AG20443 (cell line): ENCODE measurements at places on chromosomes 16 and 17.

GRCh38 chr17:61353615-61354014 is 46.0 kb upstream of the TBX2 start:
- no peak for DNase-seq

DNA sequence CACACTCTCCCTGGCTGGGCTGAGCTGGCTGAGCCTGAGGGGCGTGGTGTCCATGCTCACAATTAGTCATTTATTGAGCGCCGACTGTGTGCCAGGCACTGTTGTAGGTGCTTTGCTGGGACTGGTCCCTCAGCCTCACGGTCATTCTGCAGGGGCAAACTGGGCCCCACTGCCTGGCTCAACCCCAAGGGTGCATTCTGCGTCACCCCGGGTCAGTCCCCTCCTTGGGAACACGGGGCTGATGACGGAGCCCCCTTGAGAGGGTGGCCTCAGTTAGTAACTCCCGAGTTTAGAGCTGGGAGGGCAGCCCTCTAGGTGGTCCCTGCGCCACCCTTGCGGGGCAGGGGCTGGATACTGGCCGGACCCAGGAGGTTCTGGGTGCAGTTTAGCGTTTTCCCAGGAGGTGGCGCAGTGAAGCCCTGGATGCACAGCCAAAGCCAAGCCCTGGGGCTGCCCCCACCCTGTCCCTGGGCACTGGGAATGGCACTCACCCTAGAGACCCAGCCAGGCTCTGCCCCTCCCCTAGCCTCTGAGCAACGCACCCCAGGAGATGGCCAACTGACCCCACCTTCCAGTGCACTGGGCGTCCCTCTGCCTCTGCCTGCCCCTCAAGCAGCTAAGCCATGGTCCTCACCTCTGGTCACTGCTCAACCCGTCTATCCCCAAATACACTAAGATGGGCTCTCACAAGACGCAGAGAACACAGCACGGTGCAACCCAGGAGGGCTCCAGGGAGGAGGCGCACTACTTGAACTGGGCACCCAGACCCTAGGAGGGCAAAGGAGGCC is 243.2 kb upstream of the GSE1 start:
- DNase-seq, result peak; percentile 83

- DNase-seq, result no peak
Measured at GRCh38 chr16:28081391-28081968, 18.0 kb upstream of the GSG1L start.

DNA sequence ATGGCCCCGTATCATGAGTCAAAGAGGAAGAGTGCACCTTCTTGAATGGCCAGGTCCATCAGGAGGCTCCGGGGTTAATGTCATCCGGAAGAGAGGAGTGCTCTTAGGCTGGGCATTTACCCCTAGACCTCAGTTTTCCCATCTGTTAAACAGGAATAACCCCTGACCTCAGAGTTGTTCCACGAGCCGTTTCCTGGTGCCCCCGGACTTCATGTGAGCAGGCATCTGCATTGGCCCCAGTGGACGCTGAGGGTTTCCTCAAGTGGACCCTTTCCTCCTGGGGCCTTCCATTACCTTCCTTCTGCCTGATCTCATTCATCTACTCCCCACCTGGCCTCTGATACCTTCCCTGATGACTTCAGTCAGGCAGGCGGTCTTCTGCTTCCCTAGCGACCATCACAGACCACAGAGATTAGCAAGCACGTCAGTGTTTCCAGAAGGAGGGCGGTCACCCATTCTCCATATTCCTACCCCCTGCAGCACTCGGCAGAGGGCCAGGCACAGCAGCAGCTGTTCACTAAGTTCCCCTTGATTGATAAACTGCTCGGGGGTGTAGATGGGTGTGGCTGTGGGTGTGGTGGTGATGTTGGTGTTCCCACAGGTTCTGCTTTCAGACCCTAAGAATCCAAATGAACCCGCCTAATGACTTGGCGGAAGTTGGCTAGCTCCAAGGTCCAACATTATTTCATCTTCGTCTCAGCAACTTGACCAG is 346.6 kb upstream of the TNRC6C start:
- no peak for DNase-seq

- DNase-seq, result no peak
Measured at GRCh38 chr16:11992586-11993524, 16.3 kb downstream of the SNX29 start.

DNA sequence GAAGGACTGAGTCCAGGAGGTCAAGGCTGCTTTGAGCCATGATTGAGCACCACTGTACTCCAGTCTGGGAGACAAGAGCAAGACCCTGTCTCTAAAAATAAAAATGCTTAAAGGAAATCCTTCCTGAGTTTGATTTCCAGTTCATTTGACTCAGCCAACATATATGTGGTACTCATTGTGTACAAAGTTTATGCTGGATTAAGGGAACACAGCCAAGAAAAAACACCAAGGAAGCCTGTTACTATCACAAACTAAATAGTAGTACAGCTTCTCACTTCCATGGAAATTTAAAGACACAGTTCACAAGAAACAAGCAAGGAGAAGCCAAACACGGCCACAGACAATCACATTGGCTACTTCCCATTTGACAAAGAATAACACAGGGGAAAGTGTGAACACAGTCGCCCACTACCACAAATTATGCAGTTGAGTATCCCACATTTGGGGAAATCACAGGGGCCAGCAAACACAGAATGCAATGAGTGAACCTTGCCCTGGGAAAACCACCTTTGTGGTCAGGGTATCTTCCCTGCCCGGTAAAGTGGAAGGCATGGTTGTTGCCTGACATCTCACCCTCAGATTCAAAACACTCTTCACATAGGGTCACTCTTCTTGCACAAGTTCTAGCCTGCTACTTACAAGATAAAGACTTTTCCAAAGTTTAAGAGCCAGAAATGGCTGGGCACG is 14.5 kb downstream of the TEX14 start:
- no peak for DNase-seq

GRCh38 chr17:80080081-80080480 is 21.3 kb upstream of the GAA start:
- no peak for DNase-seq

GRCh38 chr17:81865733-81866439 is 5.3 kb downstream of the ARHGDIA start:
- DNase-seq, result no peak

DNA sequence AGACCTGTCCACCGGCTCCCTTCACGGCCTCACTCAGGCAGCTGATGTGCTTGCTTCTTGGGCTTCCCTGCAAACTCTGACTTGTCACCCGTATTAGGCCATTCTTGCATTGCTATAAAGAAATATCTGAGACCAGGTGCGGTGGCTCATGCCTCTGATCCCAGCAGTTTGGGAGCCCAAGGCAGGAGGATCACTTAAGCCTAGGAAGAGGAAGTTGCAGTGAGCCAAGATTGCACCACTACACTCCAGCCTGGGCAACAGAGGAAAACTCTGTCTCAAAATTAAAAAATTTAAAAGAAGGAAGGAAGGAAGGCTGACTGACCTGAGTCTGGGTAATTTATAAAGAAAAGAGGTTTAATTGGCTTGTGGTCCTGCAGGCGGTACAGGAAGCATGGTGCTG is 17.0 kb downstream of the SOST start:
- DNase-seq, result no peak

DNA sequence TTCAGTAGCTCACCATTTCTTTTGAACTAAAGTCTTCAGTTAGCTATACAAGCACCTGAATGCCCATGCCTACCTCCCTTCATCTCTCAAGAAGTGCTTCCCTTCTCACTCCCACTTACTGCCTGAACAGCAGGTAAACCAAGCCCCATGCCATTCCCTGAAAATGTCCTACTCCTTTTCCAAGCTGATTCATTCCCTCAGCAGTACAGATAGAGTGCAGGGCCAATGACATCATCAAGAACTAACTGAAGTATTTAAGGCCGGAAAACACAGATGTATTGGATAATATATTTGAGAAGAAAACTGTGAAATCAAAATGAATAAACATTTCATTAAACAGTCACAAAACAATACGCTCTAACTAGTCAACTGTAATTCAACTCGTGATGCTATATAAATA is 478.8 kb upstream of the CDH11 start:
- no peak for DNase-seq

- no peak for DNase-seq
Measured at GRCh38 chr17:520447-521182, 168.0 kb upstream of the RPH3AL start.

- no peak for DNase-seq
Measured at GRCh38 chr17:81402530-81402941, 7.3 kb downstream of the BAHCC1 start.

- DNase-seq, result no peak
Measured at GRCh38 chr17:45308840-45309239, 8.0 kb downstream of the MAP3K14 start.

- DNase-seq, result peak; percentile 93
Measured at GRCh38 chr17:1714427-1714979, 4.3 kb upstream of the TLCD2 start.

GRCh38 chr17:49252148-49252695 is 21.6 kb upstream of the PHOSPHO1 start:
- DNase-seq, result peak; percentile 39

GRCh38 chr16:49356728-49357488 is 16.7 kb upstream of the C16orf78 start:
- no peak for DNase-seq

- DNase-seq, result no peak
Measured at GRCh38 chr17:45353043-45353442, 36.2 kb upstream of the MAP3K14 start.

GRCh38 chr16:87874639-87875427 is 5.5 kb upstream of the SLC7A5 start:
- DNase-seq, result no peak

- no peak for DNase-seq
Measured at GRCh38 chr16:66376577-66377305, 10.2 kb downstream of the CDH5 start.

DNA sequence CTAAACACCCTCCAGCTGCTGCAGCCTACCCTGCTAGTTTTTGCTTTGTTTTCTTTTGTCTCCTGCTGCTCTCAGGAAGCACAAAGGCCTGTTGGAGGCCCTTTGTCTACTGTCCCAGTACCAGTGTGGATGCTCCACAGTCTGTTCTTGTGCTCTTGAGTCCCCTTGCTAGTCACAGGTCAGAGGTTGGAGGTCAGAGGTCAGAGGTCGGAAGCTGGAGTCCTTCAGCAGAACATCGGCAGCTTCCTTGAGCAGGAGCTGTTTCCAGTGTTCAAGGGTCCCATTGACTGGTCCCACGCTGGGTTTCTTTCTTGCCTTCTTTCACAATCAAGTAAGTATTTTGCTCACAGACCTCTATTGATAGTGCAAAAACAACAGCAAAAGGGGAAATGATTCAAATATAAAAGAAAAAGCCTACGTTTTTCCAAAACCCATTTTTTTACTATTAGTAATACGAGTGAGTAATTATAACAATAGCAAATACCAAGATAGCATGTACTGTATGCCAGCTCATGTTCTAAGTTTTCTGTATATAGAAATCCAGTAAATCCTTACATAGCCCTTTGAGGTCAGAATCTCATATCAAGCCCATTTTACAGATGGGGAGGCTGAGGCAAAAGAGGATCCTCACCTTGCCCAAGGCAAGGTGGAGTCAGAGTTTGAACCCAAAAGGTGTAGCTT is 10.9 kb upstream of the IL34 start:
- peak; percentile 72 for DNase-seq

DNA sequence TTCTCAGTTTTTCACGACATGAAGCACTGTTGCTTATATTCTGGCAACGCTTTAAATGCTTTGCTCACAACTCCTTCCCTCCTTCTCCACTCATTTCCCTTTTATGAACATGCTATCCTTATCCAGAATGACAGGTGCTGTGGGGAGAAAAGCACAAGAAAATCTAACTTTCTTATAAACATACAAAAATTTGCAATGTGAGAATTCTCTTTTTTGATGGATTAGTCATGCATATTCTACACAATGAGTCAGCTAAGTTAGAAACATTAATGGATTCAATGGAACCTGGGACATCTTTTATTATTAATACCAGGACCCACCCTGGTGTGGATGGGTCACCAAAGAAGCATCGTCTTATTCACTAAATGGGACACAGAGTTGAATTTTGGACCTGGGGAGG is 234.6 kb upstream of the CDH5 start:
- no peak for DNase-seq

- DNase-seq, result no peak
Measured at GRCh38 chr17:38898812-38899348, 26.5 kb upstream of the LASP1NB start.
